NCI-H748 treated with DMSO at 0.1 percent for 48 hours (cell line): ENCODE measurements at places on chromosomes 7 and 10.

- peak; percentile 50 for DNase-seq
Observed at GRCh38 chr7:23544913-23545354, 13.2 kb upstream of the TRA2A start.

- DNase-seq, result no peak
Observed at GRCh38 chr7:150800581-150801241, at the start of gene TMEM176A. Gene TMEM176A (plus strand): TSS chr7:150800769. CDS start chr7:150801551, 782 bp downstream.

DNA sequence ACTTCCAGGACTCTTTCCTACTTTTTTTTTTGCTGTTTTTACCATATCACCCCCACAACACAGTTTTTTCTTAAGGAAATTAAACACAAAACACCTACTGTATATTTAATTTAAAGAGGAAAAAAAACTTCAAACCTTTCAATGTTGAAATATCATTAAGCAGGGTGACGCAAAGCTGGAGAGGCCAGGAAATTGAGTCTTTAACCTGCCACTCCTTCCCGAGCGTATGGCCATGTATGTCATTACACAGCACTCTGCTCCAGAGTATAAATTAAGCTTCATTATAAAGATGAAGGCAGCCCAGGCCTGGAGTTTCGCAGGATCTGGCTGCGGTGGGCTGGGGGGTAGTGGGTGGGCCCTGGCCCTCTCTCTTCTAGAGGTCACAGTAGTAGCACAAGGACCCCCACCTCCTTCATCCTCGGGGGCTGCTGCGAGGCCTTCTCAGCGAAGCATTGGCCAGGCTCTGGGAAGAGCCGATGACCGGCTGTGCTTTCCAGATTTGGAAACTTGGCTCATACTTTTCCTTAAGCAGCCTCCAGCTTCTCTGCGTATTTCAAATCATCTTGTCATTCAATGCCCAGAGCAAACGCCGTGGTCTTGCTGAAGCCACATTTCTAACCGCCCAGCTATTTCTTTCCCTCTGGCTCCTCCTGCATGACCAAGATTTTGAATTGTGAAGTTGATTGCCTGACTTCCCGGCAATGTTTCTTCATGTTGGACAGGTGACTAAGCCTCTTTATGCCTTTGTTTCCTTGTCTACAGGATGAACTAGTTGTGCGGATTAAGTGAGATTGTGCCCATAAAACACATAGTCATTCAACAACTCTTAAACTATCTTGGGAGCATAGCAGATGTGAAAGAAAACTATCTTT is 765.1 kb downstream of the SUGCT start:
- no peak for DNase-seq

DNA sequence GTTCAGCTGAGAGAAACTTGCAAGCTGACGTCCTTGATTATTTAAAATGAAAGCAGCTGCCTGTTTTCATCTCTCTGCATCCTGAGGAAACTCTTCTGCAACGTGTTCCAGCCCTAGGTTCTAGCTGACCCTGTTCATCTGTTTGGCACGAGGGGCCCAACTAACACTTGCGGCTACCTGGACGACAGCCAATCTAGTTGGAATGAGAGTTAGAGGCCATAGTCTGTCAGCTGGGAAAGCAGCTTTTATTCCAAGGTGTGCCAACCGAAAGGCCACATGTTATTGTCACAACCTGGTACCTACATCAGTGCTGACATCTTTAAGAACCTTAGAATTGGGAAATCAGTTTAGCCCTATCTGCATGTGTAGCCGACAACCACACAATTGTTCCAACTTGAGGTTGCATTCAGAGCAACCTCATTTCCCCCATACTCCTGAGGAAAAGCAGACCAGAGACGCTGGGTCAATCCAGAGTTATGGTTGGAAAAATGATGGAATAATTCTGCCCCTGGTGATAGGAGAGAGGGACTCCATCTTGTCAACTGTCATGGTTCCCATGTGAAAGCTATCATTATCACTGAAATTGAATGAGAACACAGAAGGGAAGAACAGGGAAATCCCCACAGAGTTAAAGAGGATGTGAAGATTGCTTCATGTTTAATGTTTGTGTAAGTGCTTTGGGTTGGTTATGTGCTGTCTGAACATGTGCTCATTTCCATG is 121.6 kb downstream of the EGFR start:
- no peak for DNase-seq

DNA sequence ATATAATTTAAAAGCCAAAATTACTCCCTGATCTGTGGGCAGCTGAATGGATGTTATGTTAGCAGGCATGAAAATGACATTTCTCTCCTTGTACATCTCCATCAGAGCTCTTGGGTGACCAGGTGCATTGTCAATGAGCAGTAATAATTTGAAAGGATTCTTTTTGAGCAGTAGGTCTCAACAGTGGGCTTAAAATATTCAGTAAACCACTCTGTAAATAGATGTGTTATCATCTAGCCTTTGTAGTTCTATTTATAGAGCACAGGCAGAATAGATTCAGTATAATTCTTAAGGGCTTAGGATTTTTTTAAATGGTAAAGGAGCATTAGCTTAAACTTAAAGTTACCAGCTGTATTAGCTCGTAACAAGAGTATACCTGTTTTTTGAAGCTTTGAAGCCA is 52.0 kb downstream of the MRPL32 start:
- DNase-seq, result no peak

DNA sequence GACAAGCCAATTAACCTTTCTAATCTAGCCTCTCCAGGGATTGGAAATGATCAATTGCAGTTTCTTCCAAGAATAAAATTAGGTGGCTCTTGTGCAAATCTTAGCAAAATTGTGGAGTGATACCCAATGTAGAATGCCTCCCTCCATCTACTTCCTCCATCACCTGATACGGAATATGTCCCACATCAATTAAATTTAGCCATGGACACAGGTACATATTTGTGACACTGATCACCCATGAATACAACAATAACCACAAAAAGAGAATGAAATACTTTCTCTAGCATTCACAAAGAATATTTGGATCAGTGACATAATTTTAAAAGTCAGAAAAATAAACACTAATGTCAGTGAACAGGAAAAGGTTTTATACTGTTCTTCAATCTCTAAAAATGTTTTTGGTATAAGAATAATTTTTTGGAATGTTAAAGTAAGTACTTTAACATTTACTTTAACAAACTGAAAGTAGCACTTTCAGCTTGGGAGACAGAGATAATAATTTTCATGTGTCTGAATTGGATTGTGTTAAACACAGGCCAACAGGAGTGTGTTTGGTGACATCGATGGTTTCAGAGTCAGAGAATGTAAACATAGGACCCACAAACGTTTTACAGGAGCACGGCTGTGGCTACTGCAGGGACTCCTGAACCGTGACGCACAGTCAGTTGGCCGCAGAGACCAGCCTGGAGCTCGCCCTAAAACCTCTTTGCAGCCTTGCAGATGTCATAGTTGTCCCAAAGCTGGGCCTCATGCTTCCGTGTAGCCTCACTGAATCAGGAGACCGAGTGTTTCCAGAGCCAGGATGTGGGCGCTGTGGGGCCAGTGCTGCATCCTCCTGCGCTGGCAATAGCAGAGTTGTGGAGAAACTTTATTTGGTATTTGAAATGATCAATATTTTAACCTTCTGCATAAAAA is 7.2 kb downstream of the RBM20 start:
- DNase-seq, result no peak

DNA sequence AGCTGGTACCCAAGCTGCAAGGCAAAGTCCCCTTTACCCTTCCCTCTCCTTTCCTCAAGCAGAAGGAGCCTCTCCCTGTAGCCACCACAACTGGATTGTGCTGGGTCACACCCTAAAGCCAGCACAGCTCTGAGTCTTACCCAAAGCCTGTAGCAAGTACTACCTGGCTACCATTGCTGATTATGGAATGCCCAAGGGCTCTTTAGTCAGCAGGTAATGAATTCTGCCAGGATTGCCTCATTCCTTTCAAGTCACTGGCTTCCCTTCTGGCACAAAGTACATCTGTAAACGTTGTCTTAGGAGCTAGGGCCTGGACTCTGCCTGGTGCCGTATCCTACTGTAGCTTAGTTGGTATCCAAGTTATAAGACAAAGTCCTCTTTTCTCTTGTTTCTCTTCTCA is 52.0 kb downstream of the FAS start:
- DNase-seq, result no peak

DNA sequence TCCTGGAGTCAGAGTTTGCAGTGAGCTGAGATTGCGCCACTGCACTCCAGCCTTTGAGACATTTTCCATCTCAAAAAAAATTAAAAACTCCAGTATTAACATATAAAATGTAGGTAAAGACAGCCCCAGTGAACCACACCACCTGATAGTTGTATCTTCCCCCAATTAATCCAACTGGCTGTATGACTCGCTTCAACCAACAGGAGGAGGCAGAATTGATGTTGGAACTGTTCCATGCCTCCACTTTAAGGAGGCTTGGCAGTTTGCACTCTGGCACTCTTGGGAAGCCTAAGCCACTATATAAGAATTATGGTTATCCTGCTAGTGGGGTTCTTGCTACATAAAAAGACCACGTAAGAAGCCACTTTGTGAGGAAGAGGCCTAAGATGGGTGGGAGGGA is 72.7 kb downstream of the STK17A start:
- no peak for DNase-seq

- no peak for DNase-seq
Observed at GRCh38 chr10:99996671-99997648, 12.8 kb downstream of the DNMBP start.

DNA sequence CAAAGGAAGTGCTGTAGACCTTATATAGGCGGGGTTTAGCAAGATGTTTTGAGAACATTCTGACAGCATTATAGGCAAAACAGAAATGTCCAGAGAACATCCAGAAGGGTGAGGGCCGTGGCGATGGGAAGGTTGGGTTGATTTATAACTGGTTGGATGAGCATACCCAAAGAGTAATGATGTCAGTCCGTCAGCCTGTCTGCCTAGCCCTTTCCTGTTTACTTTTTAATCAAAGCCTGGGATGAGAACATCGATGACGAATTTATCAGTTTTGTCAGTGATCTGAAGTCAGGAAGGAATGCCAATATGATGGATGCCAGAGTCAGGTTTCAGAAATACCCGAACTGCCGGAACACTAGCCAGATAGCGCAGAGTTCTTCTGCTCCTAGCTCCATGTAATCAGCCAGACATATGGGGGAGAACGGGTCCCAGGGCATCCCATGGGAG is 33.8 kb upstream of the TRIM8 start:
- no peak for DNase-seq

GRCh38 chr7:17184805-17185689 is 113.4 kb upstream of the AHR start:
- no peak for DNase-seq

- no peak for DNase-seq
Observed at GRCh38 chr7:136399385-136399784, 422.2 kb upstream of the MTPN start.

DNA sequence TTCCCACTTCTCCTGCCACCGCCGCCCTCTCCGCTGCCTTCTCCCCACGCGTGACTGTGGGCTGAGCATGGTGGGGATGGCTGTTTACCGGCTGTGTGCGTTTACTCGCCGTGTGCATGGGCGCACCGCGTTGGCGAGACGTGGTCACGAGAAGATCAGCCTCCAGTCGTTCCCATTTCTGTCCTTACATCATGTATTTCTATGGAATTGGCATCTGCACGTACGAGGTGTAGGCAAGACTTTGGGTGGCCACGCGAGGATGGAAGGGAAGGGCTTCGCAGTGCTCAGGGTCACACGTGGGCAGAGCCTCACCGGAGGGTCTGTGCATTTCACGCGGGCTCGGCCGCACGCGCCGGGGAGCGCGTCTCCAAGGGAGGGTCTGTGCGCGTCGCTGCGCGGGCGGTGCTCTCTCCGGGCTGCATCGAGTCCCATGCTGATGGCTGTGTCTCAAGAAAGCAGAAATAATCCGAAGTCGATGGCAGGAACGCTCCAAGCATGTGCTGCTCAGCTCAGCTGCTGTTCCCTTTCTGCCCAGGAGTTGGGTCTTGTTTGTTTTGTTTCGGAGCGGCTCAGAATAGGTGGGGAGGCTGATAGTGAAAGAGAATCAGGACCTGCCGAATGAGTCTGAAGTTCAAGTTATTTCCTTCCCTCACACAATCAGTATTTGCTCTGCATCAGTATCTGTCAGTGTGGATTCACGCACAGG is 973 bp downstream of the CAMK1D start:
- DNase-seq, result peak; percentile 11

GRCh38 chr7:101422356-101423195 is 59.9 kb downstream of the COL26A1 start:
- no peak for DNase-seq

DNA sequence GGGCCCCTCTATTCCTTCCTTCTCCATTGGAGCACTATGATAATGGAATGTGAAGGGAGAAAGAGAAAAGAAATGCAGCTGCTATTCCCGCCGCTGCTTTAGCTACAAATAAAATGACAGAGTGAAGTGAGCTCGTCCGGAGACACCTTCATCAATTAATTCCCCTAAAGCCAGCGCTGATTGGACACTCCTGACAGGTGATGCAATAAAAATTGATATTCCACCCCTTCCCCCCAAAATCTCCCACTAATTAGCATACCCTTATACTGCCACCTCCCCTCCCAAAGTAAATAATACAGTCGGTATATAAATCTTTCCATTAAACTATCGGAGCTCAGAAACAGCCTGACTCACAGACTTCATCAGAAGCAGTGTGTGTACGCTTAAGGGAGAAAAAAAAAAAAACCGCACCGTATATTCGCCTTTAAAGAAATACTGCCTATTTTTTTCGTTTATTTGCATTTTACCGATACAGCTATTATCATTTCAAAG is 7.3 kb downstream of the SKIDA1 start:
- peak; percentile 75 for DNase-seq

GRCh38 chr7:144050093-144050492 is 1.3 kb downstream of the OR2A5 start:
- DNase-seq, result no peak

DNA sequence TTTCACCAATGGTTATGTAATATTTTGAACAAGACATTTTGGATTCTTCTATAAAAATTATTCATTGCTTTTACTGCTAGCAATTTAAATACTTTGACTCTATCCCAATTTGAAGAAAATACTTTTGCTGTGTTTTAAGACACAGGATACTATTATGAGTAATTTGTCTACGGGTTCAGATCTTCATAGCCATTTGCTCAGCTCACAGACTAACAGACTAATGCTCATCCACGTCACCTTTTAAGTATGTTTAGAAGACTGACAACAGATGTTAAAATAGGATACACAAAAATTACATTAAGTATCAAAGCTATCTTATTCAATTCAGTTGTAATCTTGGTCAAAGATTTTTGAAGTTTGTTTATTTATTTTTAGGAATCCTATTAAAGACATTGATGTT is 251.3 kb upstream of the CHRM2 start:
- DNase-seq, result no peak

DNA sequence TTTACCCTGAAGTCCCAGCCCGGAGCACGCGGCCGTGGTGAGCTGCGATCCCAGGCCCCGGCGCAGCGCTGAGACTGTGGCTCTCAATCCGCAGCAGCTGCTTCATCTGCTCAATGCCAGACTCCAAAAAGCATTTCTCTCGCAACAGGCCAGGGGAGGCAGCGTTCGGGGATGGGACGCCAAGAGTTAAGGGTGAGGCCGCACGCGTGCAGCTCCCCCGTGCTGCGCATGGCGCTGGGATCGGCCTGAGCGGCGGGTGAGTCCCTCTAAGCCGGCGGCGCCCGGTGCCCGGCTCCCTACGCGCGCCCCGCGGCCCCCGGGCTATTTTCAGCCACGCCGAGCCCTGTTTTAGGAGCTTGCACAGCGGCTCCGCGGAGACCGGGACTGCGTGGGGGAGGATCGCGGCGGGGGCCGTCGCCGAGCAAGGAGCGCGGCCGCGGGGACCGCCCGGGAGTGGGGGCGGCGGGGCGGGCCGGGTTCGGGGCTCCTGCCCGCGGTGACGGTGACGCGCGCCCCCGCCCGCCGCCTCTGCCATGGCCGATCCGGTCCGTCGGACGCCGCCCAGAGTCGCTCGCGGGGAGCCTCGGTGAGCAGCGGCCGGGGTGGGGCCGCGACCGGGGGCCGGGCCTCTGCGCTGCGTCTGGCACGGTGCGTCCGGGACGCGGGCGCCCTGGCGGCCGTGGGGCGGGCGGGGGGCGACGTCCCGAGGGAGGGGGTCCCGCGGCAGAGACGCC is 29.4 kb upstream of the JAKMIP3 start:
- no peak for DNase-seq
